T-cell (primary cell): ENCODE measurements at places on chromosomes 16 and 17. TPM values are rescaled to one million over a fixed set of nuclear protein-coding genes. Genes with fewer than 3 reads are reported as not detected.
A peak's percentile ranks its signal among the peaks of the same experiment; 100 is the strongest.

DNA sequence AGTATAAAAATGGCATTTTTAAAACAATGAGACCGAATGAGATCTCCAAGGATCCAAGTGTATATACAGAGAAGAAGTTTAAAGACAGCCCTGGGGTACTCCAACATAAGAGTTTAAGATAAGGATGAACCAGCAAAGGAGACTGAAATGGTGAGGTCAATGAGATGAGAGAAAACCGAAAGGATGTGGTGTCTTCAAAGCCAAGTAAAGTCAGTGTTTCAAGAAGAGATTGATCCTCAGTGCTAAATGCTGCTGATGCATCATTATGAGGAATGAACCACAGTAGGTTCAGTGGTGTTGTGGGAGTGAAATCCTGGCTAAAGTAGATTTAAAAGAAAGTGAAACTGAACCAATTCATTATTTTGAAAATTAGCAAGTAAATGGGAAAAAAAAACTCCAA is 38.1 kb upstream of the NLK start:
- DNase-seq = no peak

The BCL6B gene
- total RNA-seq = not detected

The OR1F1 gene
- total RNA-seq = not detected

DNA sequence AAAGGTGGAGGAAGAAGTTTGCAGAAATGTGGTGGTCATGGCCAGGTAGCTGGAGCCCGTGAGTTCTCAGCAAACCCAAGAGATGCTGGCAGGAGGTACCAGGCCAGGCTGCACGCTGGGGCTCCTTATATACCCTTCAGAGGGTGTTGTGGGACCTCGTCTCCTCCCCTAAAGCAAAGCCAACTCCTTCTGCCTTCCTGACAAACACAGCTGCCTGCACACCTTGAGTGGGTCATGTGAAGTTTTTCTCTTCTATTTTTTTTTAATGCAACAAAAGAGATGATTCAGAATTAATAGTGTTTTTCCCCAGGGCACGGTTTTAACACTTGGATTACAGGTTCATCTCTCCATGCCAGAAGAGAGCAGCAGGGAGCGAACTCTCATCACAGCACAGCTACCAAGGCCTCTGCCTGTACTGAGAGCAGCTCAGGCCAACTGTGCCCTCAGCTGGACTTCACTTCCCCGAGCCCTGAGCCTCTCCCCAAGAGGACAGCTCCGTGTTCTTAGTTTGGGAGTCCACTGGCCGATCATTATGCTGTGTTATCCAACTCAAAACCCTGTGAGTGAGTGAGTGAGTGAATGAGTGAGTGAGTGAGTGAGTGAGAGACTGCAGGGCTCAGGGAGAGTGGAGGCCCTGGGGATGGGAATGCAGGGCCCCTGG is at the start of gene KRT15:
TSS of gene KRT15 (minus strand) at position 102 of the 661 bp plus-strand sequence. CDS start at position 39, 63 bp downstream.
- DNase-seq = no peak

DNA sequence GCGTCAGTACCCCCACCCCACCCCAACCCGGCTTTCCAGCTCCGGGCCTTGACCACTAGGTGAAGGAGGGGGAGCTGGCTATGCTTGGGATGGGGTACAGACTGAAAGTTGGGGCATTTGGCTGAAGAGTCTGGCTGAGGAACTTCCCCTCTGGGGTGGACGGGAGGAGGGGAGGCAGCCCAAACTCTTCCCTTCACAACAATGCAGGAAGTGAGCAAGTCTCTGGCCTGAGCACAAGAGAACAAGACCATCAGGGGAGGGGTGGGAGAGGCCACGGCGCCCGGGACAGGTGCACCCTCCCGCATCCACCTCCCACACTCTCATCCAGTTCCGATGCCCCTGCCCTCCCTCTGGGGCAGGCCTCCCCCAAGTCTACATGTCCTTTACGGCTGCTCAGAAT is 5.6 kb downstream of the USH1G start:
- no peak for DNase-seq

GRCh38 chr17:66904760-66905624 is 59.5 kb upstream of the CACNG4 start:
- no peak for DNase-seq

DNA sequence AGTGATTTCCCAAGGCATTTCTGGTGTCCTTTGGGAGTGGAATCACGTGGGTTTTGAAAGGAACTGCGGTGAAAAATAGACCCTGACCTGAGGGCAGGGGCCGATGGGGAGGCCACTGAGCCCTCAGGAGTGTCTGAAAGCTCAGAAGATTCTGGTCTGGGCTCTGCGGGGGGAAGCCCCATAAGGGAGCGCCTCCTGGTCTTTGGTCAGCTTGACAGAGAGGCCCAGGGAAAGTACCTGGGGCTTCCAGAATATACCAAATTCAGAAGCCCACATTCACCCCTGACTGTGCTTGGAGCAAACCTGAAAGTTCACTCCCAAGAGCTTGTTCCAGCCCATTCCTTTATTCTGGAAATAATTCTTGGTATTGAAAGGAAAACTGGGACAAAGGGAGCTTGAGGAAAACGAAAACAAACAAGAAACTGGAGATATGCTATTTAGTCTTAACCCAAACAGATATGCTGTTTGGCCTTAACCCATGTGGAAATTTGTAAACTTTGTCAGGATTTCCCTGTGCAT is 23.2 kb upstream of the NAGLU start:
- DNase-seq = no peak

DNA sequence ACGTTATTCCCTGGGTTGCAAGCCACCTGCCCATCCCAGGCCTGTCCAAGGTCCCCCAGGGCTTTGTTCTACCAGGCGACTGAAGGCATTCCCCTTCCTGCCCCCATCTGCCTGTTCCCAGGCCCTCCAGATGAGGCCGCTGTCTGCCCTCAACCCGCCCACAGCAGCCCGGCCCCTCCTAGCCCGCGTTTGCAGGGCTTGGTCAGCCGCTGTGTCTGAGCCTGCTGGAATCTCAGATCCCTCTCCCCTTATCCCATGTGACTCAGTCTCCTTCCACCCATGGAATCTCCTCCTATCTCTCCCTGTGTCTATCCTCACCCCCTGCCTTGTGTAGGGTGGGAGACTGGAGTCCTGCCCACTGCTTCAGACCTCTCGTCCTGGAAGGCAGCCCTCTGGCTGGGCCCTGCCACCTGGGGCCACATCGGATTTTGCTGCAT is 186.0 kb upstream of the TNRC6C start:
- peak; percentile 63 for DNase-seq

- no peak for DNase-seq
Observed at GRCh38 chr17:82023447-82024241, 539 bp downstream of the LRRC45 start.

The GPRC5C gene
- total RNA-seq = not detected

DNA sequence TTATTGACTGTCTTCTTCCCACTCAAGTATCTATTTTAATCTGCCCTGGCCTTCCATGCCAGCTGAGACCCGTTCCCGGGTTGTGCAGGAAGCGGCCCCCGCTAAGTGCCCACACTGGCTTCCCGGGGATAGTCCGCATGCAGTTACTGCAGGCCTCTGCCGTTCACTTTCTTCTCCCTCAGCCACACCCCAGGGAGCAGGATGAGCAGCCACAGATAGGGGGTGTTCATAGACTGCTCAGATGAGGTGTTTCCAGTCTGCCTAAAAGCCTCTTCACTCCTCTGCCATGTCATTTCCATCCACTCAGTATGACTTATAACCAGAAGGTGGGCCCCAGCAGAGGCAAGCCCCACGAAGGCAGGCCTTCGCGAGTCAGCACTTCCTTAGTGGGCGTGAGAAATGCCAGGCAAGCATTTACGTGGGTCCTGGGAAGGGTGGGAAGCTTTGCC is 7.7 kb downstream of the MED9 start:
- DNase-seq = no peak

- no peak for DNase-seq
Observed at GRCh38 chr17:39651923-39652586, 13.1 kb upstream of the TCAP start.

GRCh38 chr17:31466096-31466760 is 74.8 kb downstream of the RAB11FIP4 start:
- no peak for DNase-seq

- no peak for DNase-seq
Observed at GRCh38 chr17:74697515-74697914, 15.2 kb downstream of the CD300LF start.

The OTOP2 gene
- not detected for total RNA-seq

DNA sequence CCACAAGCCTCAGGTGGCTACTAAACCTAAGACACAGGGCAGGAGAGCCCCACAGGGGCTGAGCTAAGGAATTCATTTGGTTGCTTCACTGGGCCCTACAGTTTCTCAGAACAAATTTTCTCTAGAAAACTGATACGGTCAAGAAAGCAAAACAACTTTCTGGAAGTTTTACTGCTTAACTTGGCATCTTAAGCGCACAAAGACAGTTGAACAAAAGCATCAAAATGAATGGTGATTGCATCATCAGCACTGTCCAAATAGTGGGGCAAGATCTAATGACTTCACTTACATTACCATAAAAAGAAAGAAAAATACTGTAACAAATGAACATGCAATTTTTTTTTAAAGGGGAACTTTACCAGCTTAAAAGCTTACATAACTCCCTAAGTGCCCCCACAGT is 47.6 kb downstream of the XPO6 start:
- DNase-seq = no peak

- no peak for DNase-seq
Observed at GRCh38 chr17:73824321-73824720, 180.1 kb upstream of the SDK2 start.

DNA sequence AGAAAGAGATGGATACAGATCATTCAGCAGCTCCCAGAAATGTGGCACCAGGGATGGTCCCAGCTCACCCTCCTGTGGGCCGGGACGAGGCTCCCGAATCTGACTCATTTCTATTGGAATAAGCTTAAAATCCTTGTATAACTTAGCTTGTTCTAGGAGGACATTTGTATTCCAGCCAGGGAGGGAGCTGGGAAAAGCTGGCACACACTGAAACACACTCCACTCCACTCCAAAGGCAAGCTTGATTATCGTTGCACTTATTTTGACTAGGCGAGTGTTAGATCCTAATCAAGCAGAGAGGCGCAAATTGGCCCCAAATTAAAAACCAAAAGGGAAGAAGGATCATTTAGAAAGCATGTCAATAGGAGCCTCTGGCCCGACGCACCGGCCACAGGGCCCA is 339.5 kb downstream of the HS3ST4 start:
- DNase-seq = no peak

GRCh38 chr16:53974484-53975080 is 270.6 kb downstream of the FTO start:
- DNase-seq = no peak

The SLC6A2 gene
- total RNA-seq = not detected
